ENCODE measurements at places on chromosomes 7 and 10.

DNA sequence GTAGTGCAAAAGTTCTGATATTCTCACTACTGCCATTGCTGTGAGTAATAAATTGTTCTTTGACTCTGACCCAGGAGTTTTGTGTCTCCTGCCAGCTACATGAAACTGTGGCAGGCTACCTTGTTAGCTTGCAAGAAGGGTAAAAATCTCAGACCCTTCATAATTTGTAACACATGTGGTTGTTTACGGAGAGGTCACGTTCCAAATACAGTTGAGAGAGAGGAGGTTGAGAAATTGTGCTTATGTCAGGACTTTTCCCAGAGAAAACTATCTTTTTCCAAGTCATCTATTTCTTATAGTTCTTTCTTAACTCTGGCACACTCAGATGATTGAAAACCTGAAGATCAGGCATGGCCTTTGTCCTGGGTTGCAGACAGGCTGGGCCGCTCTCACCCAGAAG, 114.4 kb upstream of the SVIL start:
- DNase-seq: no peak

DNA sequence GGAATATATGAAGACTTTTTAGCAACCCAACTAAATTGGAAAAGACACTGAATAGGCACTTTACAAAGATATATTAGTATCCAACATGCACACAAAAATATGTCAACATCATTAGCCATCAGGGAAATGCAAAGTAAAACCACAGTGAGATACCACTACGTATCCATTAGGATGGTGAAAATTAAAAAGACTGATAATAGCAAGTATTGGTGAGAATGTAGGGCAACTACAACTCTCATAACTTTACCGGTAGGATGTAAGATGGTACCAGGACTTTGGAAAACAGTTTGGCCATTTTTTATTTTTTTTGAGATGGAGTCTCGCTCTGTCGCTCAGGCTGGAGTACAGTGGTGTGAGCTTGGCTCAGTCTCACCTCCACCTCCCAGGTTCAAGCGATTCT, 13.7 kb upstream of the CCNY start:
- DNase-seq: no peak

DNA sequence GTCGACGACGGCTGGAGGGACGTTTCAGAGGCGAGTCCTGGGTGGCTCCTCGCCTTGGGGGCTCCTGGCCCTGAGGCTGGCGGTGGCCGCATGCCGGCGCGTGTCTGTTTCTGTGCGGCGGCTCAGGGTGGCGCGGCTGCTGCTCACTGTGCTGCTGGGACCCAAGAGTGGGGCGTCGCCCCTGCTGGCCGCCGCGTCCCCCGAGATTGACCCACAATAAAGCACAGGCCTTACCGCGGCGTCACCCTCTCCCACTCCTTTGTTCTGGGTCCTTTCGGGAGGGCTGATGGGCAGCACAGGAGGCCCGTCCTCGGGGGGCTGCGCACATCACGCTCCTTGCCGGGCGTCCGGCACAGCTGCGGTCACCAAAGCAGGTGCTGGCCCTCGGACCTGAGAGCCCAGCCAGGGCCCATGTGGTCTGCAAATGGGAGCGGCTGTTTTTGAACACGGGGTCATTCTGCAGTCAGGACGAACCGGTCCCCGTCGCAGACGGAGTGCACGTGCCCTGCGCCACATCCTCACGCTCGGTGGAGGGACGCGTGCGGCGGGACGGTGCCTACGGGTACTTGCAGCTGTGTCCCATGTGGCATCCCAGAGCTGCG, 19.2 kb downstream of the GET4 start:
- DNase-seq: no peak

DNA sequence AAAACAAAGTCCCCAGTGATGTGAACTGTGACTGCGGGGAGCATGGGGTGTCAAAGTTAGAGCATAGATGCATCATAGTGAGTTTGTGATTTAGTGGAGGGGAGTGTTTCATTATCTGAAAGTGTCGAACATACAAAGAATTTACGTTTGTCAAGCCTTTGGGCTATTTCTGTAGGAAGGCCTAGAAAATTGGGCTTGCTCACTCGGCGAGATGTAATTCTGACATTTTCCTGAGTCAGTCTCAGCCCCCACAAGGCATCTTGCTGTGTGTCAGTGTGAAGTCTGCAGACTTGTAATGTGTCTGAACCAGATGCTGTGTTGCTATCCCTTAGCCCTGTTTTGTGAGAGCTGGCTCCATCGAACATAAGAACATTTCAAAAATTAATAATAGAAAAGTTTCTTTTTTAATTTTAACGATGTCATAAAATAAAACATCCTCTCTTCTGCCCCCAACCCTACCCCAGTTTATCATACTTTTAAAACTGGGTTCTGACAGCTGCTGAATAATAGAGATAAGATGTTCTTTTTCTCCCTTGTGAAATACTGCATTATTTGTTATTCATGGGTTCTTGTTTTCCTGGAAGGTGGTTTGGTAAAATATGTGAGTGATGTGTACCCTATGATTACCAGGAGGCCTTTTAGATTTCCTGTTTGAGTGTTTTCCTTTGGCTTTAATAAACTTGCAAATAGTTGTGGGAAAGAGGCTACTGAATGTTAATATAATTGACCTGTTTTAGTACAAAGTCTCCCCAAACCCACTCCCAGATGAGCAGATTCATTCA, 207.4 kb downstream of the GPR158 start:
- DNase-seq: no peak

- no peak for DNase-seq
Measured at GRCh38 chr7:55099821-55100543, 81.2 kb downstream of the EGFR start.

GRCh38 chr7:27213433-27214238, 13.7 kb upstream of the HOXA13 start:
- DNase-seq: no peak

GRCh38 chr7:55117286-55117685, 98.5 kb downstream of the EGFR start:
- DNase-seq: no peak

Measured in inflammatory macrophage treated with lipopolysaccharide for 4 hours (primary cell).